ENCODE measurements at places on chromosomes 5 and 9. TPM values are rescaled to one million over a fixed set of nuclear protein-coding genes. Genes with fewer than 3 reads are reported as not detected.

The FRRS1L gene
- 3.2 TPM for polyA plus RNA-seq

The PHF24 gene
- 0.13 TPM for polyA plus RNA-seq

- DNase-seq, result no peak
Observed at GRCh38 chr5:52760695-52761366, 26.9 kb upstream of the ITGA1 start.

DNA sequence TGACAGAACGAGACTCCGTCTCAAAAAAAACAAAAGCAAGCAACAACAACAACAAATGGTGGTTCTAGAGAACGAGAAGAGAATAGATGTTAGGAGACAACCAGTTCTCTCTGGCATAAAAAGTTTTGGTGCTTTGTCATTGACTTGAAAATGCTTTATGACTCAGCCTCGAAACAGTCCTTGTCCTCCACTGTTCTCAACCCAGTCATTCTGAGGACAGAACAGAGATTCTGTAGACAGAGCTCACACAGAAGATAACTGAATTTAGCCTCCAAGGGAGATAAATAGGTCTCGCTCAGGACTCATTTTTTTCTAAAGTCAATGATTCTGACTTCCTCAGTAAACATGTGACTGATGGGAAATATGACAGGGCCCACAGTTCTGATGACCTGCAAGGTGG, 76.0 kb upstream of the FSTL4 start:
- DNase-seq, result no peak
